CD14-positive monocyte (primary cell): ENCODE measurements at places on chromosomes 11 and 22. TPM values are rescaled to one million over a fixed set of nuclear protein-coding genes. Genes with fewer than 3 reads are reported as not detected.

DNA sequence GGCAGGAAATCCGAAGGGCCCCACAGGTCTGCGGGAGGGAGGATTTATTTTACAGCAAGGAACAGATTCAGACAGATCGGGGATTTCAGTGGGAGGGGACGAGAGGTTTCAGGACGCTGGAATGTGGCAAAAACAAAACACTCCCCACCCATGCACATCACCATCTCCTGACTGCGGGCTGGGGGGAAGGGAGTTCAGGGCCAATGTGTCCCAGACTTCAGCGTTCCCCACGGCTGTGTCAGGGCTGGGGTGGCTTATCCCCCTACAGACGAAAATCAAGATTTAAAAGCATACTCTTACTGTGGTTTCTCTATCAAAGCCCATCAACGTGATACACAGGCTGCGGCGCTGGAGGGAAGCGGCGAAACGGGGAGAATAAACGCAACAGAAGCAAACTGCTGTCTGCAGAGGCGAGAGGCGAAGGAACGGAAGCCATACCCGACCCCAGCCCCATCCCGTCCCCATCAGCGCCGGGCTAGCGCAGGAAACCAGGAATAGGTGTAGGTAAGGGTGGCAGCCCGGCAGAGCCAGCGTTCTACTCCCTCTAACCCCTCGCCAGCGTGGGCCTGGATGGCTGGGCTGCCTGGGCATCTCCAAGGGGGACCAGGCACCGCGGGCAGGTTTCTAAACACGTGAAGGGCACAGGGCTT is 2.7 kb downstream of the TENM4 start:
- no peak overlapping the region for H3K4me3 ChIP-seq
- peaks cover 94% of the 10 kb centered on the region for H3K27me3 ChIP-seq
- DNase-seq: no peak
- H3K4me1 ChIP-seq: peaks cover 52% of the 10 kb centered on the region

DNA sequence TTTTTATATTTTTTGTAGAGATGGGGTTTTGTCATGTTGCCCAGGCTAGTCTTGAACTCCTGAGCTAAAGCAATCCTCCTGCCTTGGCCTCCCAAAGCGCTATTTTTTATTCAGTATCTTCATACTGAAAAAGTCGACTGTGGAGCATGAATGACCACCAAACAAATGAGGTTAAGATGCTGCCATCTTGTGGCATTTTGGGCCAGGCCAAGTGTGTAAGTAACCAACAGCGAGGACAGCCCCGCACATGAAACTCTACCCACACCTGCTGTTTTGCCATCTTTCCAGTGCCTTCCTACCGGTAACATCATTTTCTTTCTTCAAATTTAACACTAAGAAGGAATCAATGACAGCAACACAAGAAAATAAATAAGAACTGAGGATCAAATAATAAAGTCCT is 32.2 kb upstream of the AQP11 start:
- no peak for DNase-seq
- H3K27me3 ChIP-seq: no peaks in the 10 kb centered on the region
- H3K27ac ChIP-seq: no peak overlapping the region
- no peaks in the 10 kb centered on the region for H3K4me1 ChIP-seq
- no peaks in the 10 kb centered on the region for H3K36me3 ChIP-seq
- no peak overlapping the region for H3K4me3 ChIP-seq

GRCh38 chr11:94938095-94939055 is 35.0 kb downstream of the CWC15 start:
- no peaks in the 10 kb centered on the region for H3K36me3 ChIP-seq
- H3K4me1 ChIP-seq: no peaks in the 10 kb centered on the region
- no peaks in the 10 kb centered on the region for H3K27me3 ChIP-seq
- no peak overlapping the region for H3K4me3 ChIP-seq
- no peak for DNase-seq
- no peak overlapping the region for H3K27ac ChIP-seq

DNA sequence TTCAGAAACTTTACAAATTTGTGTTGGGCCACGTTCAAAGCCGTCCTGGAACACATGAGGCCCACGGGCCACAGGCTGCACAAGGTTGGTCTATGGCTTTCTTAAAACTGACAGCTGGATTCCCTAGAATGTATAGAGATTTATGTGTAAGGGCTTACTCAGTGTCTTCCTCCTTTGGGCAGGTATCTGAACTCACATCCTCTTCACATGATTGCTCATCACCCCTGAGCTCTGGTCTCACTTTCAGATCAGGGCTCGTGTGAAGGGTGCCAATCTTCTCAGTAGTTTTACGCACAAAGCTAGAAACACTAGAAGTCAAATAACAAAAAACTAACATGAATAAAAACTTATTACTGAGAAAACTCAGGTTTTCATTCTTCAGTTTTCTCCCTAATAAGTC is 27.1 kb downstream of the HPS5 start:
- no peak overlapping the region for H3K4me3 ChIP-seq
- no peaks in the 10 kb centered on the region for H3K4me1 ChIP-seq
- no peak for DNase-seq
- H3K27ac ChIP-seq: no peak overlapping the region
- H3K27me3 ChIP-seq: no peaks in the 10 kb centered on the region

- H3K27ac ChIP-seq: no peak overlapping the region
- no peak for DNase-seq
- H3K27me3 ChIP-seq: no peaks in the 10 kb centered on the region
- H3K4me1 ChIP-seq: peaks cover 10% of the 10 kb centered on the region
Observed at GRCh38 chr11:105226091-105226490, 86.5 kb upstream of the CARD18 start.

DNA sequence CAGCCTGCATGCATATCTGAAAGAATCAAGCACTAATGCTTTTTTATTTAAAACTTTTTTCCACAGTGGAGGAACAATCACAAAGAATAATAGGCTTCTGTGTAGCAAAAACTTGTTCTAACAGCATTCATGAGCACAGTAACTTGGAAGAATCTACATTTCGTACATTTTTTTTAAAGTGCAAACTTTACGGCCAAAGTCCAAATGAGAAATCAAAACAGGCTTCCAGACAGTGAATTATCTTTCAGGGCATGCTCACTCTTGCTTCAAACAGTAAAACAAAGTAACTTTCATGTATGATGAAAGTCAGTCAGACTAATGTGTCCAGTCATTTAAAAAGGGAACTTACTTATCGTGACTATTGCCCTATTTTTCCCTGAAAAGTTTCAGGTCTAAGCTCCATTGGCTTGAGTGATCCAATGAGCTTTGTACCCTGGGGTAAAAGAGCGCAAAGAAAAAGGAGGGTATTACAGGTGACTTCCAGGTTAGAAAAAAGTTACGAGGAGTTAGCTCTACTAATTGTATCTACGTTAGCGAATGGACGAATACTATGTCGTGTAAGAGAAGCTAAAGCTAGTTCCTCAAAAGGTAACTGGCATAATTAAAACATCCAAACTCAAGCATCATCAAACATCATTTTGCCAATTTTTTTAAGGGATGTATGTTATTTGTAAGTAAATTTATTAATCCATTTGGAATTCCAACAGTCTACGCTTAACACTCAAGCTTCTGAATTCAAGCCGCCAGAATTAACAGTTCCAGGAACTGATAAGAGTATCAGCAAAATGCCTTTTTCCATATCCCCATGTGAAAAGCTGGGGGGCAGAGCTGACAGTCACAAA is 1.7 kb downstream of the PICALM start:
- peak overlapping the region; percentile 84 for H3K27ac ChIP-seq
- peaks cover 34% of the 10 kb centered on the region for H3K4me1 ChIP-seq
- no peaks in the 10 kb centered on the region for H3K36me3 ChIP-seq
- H3K27me3 ChIP-seq: no peaks in the 10 kb centered on the region
- DNase-seq: peak; percentile 67

Gene LARGE2
- polyA plus RNA-seq: not detected

Gene ARHGAP20
- polyA plus RNA-seq: 0.01 and 0.04 TPM in 2 replicates

GRCh38 chr22:24996420-24996952 is 44.0 kb downstream of the KIAA1671 start:
- H3K36me3 ChIP-seq: no peaks in the 10 kb centered on the region
- no peak overlapping the region for H3K27ac ChIP-seq
- no peaks in the 10 kb centered on the region for H3K4me1 ChIP-seq
- no peak overlapping the region for H3K4me3 ChIP-seq
- H3K27me3 ChIP-seq: no peaks in the 10 kb centered on the region

- H3K4me3 ChIP-seq: no peak overlapping the region
- H3K27ac ChIP-seq: no peak overlapping the region
- H3K4me1 ChIP-seq: no peaks in the 10 kb centered on the region
- DNase-seq: no peak
- H3K36me3 ChIP-seq: peaks cover 71% of the 10 kb centered on the region
Observed at GRCh38 chr11:126197277-126197939, 14.0 kb downstream of the RPUSD4 start.
